ENCODE measurements at places on chromosomes 6 and 20. TPM values are rescaled to one million over a fixed set of nuclear protein-coding genes. Genes with fewer than 3 reads are reported as not detected.

- DNase-seq: no peak
Observed at GRCh38 chr6:20802596-20802995, 268.3 kb downstream of the CDKAL1 start.

Gene CLIC1
- 561 TPM for total RNA-seq

DNA sequence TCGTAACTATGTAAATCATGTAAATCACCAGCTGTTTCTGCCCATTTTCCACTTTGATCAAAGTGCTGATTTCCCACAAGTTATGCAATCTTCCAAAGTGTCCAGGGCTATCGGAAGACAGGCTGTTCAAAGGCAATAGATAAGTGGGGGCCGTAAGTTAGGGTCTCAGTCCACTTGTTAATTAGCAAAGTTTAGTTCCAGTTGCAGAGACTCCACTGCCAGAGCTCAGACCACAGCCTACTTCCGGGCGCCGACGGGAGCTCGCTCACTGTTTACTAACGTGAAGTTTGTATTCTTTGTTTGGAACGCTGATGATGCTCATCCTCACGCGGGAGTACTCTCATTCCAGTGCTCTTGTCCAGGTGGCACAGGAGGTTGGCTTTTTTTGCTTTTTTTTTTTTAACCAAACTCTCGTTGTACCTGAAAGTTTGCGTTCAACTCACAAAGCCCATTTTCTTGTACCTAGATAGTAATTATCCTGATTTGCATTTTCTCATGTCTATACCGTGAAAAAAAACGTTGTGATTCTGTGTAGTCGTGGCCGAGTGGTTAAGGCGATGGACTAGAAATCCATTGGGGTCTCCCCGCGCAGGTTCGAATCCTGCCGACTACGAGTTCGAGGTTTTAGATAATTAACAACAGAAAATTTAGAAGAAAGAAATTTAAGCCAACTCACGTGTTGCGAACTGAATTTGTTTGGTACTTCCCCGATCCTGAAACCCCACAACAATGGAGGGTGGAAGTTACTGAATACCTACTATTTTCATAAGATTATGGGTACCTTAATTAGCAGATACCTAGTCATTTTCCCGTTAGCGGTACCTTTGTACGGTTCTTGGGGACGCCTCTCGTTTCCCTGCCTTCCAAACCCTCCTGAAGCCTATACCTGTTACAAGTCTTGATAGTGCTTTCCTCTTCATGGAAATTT, 29.9 kb upstream of the ZNF184 start:
- peak; percentile 59 for DNase-seq

Gene EFHC1
- 3.6 TPM for total RNA-seq

DNA sequence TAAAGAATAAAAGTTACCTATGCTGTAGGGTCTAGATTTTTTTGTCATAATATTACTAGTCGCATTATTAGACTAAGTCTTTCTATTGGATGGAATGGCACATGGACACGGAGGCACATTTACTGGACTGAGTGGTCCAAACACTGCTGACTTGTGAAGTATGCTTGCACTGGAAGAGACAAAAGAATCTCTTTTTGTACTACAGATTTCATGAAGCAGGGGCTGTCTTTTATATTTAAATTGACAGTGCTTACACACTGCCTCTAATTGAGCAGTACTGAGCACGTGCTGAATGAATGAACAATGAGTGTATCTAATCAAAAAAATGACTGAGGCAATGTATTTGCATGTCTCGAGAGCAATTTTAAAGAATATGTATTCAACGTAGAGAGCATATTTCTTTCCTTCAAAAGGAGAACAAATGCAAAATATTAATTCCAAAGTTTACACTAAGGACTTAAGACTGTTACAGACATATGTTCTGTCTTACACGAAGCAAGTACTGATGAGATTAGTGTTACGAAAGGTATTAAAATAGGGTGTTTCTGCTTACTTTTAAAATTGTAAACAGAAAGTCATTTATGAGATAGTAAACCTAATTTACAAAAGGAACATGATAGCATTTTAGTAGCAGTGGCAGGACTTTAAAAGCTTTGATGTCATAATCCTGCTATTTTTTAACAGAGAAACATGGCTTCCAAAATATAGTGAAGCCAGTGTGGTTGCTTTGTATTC, 8.3 kb downstream of the ELOVL2 start:
- no peak for DNase-seq

- no peak for DNase-seq
Observed at GRCh38 chr6:121216928-121217327, 117.4 kb downstream of the TBC1D32 start.

DNA sequence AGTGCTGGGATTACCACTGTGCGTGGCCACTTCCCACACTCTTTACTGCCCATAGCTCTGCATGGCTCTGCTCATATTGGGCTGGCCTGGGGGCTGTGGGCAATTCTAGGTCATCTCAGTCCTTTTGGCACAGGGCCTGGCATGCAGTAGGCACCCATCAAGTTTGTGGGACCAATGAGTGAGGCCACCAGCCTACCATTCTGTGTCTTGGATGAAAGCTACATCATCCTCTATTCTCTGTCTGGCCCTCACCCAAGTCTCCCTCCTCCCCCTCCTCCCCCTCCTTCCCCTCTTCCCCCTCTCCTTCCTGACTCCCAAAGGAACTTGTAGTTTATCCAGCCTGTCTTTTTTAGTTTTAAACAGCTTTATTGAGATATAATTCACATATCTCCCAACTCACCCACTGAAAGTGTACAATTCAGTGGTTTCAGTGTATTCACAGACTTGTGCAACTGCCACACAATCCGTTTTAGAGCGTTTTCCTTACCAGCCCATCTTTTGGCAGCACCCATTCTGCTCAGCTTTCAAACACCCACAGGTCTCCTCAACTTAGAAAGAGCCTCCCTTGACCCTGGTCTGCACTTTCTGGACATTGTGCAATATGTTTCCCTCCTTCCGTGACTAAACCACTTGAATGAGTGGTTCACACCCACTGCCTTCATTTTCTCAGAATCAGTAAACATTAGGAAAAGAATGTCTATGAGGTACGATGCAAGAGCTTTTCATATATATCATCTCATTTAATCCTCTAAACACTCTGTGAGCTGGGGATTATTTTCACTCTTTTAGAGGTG, 21.5 kb upstream of the MRPS18A start:
- no peak for DNase-seq

GRCh38 chr6:162195441-162195840, 532.1 kb downstream of the PRKN start:
- DNase-seq: no peak

Measured in activated CD4-positive, alpha-beta T cell treated with anti-CD3 and anti-CD28 coated beads, Interleukin-2, amount 10 ng/mL, durations not matched to agents 7 days and 5 days (primary cell).